ENCODE measurements at places on chromosomes 16 and 17.

DNA sequence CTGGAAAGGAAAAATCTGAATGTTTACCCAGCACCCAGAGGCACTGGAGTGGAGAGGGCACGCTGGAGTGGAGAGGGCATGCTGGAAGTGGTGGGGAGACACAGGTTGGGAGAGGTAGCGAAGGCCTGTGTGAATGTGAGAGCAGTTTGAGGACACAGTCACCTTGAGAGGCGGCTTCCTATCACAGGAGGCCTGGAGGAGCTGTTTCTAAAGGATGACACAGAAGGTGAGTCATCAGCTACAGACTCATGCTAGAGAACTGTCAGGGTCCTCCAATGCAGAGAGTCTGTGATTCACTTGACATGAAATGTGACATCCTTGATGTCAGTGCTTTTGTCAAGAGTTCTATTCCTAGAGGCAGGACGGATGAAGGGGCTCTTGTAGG is 13.8 kb downstream of the CTRL start:
- peak; percentile 46 for DNase-seq

- DNase-seq, result no peak
Observed at GRCh38 chr17:48555258-48556228, 10.6 kb upstream of the HOXB2 start.

DNA sequence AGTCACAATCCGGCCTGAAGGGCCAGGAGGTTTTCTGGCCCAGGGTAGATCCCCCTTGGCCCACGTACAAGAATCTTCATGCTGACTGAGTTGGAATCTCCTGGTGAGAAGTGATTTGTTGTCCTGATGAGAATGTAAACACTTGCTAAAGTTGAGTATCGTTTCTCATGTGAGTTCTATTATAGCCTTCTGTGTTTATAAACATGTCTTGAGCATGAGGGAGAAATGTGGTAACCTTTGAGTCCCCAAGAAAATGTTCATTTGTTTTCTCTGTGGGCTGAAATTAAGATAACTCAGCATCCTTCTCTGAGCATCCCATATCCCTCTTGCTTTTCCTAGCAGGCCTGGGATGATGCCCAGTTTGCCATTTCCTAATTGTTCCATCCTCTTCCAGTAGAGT is 204.8 kb downstream of the FTO start:
- no peak for DNase-seq

GRCh38 chr16:87778476-87778829 is 12.7 kb upstream of the KLHDC4 start:
- no peak for DNase-seq

GRCh38 chr16:50613964-50614474 is 65.8 kb downstream of the NKD1 start:
- no peak for DNase-seq

- DNase-seq, result no peak
Observed at GRCh38 chr16:23577493-23577892, 18.6 kb downstream of the NDUFAB1 start.

DNA sequence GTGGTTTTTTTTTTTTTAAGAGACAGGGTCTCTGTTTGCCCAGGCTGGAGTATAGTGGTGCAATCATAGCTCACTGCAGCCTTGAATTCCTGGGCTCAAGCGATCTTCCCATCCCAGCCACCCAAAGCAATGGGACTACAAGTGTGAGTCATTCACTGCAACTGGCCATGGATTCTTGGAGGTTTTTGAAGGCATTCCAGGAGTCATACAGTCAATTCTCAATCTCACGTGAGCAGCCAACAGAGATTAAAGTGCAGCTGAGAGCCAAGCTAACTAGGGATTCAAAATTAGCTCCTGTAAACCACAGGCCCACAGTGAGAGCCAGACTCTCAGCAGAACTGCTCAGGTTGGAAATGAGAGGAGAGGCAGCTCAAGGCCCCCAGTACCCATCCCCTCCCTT is 30.2 kb downstream of the XPO6 start:
- DNase-seq, result no peak

GRCh38 chr17:1648173-1648962 is 1.3 kb downstream of the RILP start:
- DNase-seq, result no peak

DNA sequence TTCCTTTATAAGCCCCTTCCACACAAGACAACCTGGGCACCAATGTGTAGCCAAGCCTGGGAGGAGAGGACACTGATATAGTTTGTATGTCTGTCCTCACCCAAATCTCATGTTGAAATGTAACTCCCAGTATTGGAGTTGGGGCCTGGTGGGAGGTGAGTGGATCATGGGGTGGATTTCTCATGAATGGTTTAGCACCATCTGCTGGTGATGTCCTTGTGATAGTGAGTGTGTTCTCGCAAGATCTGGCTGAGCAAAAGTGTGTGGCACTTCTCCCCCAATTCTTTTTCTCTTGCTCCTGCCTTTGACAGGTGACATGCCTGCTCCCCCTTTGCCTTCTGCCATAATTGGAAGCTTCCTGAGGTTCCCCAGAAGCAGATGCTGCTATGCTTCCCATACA is 135.8 kb downstream of the USP31 start:
- no peak for DNase-seq

DNA sequence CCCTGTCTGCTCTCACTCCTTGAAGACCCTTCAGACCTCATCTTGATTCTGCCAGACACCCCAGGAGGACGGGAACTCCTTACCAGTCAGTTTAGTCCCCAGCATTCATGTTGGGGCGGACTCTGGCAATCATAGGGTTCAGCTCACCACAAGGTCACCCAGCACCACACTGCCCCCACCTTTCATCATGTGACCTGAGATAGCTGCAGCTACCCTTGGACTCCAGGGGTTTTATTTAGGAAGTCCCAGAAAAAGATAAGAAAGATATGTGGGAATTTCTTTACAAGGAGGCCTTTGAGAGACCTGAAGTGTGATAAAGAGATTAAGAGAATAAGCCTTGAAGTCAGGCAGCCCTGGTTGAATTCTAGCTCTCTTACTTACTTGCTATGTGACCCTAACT is 59.8 kb upstream of the NLK start:
- DNase-seq, result no peak

- DNase-seq, result no peak
Observed at GRCh38 chr16:14028202-14028601, 42.9 kb upstream of the MRTFB start.

GRCh38 chr16:3835089-3835602 is 45.4 kb downstream of the CREBBP start:
- no peak for DNase-seq

DNA sequence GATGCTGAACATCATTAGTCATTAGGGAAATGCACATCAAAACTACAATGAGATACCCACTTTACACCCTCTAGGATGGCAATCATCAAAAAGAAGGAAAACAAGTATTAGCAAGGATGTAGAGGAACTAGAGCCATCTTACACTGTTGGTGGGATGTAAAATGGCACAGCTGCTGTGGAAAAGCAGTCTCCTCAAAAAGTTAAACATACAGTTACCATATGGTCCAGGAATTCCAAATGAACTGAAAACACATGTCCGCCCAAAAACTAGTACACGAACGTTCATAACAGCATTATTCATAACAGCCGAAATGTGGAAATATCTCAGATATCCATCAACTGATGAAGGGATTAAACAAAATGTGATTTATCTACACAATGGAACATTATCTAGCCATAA is 7.0 kb downstream of the FBF1 start:
- DNase-seq, result no peak

- DNase-seq, result no peak
Observed at GRCh38 chr17:50316016-50316587, 29.8 kb upstream of the XYLT2 start.

- no peak for DNase-seq
Observed at GRCh38 chr17:40093580-40094201, 6.7 kb downstream of the NR1D1 start.

DNA sequence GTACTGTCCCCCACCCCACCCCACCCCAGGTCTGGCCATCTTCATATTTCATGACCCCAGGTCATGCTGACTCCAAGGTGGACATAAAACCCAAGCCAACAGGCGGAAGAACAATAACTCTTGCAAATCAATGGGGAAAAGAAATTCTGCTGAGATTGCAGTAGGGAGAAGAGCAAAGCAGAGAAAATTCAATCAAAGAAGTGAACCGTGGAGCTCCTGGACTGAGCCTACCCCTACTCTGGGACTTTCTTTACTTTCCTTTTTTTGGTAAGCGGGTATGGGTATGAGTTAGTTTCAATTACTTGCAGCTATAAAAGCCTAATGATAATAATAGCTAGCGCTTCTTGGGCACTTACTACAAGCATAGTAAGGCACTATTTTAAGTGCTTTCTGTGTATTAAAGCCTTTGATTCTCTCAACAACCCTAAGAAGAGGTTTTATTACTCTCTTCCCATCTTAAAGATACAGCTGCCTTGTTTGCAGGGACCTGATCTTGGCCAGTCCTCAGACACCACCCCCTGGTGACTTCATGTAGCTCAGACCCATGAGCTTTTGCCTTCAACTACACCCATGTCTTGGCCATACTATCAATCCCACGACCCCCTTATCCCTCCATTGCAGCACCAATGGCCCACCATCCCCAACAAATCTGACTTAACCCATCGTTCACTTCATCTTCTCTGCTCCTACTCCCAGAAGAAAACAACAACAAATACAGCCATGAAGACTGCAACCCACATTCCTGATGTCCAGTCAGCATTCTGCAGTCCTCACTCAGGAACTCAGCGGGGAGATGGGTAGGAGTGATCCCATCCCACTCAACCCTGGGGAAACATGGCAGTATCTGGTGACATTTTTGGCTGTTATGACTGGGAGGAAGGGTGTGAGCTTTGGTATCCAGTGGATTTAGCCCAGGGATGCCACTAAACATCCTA is 4.4 kb downstream of the GGA2 start:
- DNase-seq, result no peak

DNA sequence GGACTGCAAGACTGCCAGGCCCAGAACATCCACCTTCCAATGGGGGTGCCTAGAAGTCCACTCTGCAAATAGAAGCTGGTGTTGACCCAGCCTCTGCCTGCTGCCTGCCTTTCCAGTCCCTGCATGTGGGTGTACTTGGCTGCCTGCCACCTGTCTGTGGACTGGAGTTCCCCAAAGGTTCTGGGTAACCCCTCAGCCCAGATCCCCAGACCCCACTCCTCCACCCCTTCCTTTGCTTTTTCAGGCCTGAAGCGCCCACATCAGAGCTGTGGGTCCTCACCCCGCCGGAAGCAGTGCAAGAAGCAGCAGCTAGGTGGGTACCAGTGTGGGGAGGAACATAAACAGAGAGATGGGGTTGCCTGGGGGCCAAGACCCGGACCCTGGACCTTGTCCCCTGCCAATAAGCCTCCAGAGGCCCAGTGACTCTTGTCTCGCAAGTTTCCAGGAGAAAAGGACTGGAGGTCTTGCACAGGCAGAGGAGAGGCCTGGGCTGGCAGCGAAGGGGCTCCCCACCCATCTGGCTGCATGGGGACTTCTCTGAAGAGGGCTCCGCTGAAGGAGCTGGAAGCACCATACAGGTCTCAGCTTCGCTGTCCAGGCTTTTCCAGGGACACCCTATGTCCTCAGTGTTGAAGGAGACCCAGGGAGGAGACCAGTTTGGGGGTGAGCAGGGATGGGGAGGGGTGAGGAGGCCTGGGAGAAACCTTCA is 34.3 kb downstream of the NLRC5 start:
- peak; percentile 68 for DNase-seq

DNA sequence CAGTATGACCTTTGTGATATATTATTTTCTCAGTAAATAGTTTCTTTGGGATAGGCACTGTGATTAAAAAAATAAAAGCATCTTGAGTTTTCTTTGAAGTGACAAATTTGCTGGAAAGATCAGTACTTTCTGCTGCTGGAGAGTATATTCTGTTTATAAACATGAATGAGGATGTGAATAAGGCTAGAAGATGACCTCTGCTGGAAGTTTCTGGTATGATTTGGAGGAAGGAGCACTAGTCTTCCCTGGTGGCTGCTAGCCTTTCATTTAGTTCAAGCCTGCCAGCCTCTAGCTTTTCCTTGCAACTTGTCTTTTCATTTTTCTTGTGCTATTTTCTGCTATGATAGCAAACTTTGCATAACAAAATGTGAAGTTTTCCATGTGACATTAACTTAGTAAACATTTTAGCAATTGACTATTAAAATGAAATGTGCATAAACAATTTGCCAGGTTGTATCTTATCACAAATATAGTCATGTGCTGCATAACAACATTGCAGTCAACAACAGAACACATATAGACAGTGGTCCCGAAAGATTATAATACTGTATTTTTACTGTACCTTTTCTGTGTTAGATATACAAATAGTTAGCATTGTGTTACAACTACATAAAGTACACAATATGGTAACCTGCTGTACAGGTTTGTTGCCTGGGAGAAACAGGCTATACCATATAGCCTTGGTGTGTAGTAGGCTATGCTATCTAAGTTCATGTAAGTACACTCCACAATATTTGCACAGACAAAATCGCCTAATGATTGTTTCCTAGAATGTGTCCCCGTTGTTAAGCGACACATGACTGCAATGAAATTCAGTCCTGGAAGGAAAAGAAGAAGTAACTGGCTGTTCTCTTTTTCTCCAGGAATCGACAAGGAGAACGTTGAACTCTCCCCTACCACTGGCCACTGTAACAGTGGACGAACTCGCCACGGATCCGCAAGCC is 18.1 kb upstream of the RAB11FIP4 start:
- no peak for DNase-seq

DNA sequence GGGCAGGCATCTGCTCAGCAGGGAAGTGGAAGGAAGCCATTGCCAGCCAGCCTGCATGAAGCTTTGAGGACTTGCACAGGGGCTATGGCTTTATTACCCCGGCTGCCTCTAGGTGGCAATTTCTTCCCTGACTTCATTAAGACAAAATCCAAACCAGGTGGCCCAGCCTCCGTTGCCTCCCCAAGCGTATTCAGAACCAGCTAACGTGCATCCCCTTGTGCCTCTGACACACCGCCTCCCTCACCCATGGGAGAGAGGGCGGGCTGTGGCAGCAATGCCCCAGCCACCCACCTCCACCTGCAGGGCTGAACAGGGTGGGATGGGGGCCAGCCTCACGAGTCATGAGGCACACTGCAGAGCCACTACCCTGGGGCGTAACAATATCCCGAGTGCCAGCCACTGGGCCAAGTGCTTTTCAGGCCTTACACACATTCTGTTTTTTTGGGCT is 6.8 kb downstream of the KIFC3 start:
- DNase-seq, result no peak

DNA sequence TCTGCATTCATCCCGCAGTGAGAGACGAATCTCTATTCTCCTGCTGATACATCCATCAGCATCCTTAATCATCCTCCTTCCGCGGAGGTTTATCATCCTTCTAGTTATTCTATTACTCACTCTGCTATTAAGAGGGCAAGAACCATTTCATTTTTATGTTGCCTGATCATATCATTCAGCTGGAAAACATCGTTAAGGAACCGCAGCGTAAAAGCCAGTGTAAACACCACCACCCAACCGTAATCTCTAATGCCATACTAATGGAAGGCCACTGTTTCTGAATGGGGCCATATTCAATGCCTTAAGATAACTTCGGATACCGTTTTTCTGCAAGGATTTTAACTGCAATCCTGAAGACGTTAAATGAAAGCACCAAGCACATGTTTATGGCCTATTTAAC is 36.7 kb upstream of the ERCC4 start:
- DNase-seq, result no peak

DNA sequence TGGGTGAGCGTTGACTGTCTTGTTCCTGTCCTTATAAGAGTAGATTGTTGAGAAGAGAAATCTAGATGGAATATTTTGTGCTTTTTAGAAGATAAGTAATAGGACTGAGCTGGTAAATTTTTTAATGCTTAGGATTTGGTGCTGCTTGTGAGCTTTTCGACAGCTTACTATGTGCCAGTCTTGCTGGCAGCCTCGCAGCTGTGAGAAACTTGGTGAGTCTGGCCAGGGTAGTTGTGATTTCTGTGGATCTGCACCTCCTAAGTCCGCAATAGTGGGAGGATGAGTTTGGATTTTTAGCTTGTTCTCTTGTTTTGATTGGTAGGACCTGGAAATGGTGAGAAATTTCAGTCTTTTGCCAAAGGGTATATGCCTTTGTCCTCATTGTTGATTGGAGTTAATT is 3.6 kb downstream of the SOCS7 start:
- DNase-seq, result no peak

All from stimulated activated CD8-positive, alpha-beta memory T cell treated with anti-CD3 and anti-CD28 coated beads, Interleukin-15, amount 100 ng/mL, for 48 hours (primary cell).